ENCODE measurements at places on chromosomes 2 and 18.

DNA sequence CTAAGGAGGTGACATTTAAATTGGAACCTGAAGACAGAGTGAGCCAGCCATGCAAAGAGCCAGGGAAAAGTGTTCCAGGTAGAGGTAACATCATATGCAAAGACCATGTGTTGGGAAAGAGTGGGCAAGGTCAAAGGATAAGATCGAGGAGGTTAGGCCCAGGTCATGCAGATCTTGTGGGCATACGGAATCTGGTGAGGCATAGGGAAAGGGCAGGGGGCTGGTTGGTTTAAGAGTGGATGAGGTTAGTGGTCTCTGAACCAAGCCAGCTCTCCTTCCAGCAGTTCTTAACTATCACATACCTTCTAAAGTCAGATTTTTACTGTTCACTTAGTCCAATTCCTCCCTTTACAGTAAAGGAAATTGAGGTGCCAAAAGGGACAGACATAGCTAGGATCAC, 3.0 kb downstream of the ANKRD53 start:
- DNase-seq, result no peak

DNA sequence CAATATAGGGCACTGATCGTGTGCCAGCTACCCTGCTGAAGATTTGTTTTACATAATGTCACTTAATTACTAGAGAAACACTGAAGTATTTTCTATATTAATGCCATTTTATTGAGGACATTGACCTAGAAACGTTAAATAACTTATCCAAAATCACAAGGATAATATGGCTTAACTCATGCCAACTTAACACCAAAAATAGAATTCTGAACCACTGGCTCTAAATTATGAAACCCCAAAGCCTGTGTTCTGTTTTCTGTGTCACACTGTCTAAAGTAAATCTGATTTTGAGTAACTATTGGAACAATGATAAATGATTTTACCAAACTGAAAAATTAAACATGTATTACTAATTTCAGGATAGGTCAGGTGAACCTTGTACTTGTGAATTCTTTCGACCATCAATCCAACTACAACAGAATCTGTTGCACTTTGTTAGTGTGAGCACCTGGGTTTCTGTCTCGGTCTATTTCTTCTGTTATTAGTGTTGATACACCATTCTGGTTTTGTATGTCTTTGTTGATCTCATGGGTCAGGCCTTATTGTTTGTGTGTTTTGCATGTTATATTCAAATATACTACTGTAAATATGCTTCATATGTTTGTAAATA, 48.2 kb upstream of the CCDC141 start:
- DNase-seq, result no peak

DNA sequence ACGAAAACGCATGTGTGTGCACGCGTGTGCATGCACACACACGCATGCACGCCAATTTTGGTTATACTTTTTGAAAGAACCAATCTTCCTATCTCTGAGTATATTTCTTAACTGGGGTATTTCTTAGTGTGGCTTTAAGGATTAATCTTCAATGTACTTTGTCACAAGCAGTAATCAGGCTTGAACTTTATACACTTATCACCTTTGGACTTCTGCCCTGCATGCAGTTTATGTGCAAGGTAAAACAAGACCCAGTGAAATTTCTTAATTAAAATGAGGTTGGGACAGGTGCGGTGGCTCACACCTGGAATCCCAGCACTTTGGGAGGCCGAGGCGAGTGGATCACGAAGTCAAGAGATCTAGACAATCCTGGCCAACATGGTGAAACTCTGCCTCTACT, 85.3 kb downstream of the OSBPL6 start:
- no peak for DNase-seq

GRCh38 chr2:48527226-48527885, 2.6 kb upstream of the STON1 start:
- DNase-seq, result no peak

DNA sequence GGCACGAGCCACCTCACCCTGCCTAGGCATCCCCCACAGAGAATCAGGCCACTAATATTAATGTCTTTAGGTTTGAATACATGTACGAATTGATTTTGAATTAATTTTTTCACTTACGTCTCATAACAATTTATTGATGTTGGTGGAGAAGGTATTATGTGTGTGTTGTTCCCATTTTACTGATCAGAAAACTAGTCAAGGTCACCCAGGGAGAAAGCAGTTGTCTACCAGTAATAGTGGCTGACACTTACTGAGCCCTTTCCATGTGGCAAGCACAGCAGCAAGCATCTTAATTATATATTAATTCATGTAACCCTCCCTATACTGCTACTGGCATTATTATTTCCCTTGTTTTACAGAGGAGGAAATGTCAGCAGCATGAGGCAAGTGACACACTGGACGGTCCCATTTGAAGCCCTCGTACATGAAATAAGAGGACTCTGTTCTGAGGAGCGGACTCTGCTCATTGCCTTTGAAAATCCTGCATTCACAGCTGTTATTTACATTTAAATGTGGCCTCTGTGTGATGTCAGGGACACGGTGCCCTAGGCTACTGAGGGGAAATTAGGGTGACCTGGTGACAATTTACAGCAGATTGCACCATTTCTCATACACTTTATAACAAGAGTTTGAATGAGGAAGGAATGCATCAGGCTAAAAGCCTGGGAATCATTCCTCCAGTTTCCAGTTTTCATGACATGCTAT, 30.9 kb upstream of the KCNE4 start:
- DNase-seq, result peak; percentile 29

GRCh38 chr2:46549166-46549844, 69.9 kb downstream of the TMEM247 start:
- DNase-seq, result peak; percentile 84

GRCh38 chr18:51164761-51165281, 32.7 kb downstream of the MEX3C start:
- no peak for DNase-seq

- no peak for DNase-seq
Measured at GRCh38 chr18:59941331-59941730, 41.5 kb downstream of the PMAIP1 start.

DNA sequence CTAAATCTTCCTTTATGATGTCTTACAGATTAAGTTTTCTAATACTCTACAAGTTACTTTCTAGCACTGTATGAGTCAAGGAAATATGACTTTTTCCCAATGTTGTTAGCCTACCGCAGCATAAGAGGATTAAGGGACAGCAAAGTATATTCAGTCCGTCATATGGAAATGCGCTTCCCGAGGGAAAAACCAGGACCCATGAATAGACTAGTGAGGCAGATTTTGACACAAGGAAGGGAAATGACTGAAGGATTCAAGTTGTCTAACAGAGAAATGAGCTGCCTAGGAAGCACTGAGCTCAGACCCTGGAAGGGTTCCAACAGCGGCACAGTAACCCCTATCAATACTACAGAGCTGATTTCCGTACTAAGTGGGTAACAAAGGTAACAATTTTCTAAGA, 12.0 kb downstream of the SEPTIN10 start:
- DNase-seq, result no peak

GRCh38 chr2:97693476-97693875, 19.9 kb upstream of the ZAP70 start:
- DNase-seq, result no peak

DNA sequence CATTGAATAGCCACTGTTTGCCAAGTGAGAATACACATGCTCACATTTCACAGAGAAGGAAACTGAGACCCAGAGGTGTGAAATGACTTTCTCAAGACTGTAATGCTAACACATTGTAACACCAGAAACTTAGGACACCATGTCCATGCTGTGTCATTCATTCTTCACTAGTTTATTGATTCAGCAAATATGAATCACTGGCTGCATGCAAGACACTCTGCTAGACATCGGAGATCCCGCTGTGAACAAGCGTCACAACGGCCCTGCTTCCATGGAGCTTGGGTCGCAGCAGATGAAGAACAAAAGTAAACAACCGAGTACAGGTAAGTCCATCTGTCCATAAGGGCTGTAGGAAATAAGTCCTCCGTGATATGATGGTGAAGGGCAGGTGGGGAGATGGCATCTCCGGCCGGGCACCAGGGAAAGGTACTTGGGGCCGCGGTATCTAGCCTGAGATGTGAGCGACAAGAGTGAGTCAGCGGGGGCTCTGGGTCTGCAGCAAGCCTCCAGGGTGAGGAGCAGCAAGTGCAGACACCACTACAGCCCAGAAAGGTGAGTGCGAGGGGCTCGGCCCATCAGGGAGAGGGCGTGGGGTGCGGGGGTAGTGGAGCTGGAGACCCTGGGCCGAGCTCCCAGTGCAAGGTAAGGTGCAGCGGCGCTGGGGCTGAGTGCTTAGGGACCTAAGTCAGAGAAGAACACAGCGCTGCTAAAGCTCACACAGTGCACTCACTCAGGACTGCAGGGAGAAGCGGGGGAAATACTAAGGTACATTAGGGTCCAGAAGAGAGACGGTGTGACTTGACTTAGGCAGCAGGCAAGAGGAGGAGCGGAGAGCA, 391.2 kb downstream of the FBXO15 start:
- no peak for DNase-seq

DNA sequence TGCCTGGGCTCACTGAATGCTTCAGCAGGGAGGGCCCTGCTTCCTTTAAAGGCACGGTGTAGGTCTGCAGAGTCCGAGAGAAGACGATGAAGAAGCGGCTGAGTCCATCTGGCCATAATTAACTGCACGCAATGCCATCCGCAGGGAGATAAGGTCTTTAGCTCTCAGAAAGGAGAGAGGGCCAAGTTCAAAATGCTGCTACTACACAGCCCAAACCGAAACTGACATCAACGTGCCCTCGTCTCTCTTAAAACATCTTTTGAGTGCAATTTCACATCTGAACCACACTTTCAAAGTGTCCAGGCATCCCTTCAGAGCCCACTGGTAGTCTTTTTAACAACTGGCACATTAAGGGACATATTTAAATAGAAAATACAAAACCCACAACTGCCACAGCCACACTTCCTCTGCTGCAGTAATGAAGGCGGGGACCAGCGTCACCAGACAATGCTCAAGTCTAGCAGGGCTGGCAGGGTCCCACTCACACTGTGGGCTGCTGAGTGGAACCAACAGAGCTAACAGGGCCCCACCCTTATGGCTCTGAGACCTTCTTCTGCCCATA, 35.8 kb downstream of the ST3GAL5 start:
- DNase-seq, result no peak

GRCh38 chr2:187985923-187986322, 305.8 kb upstream of the GULP1 start:
- DNase-seq, result no peak

DNA sequence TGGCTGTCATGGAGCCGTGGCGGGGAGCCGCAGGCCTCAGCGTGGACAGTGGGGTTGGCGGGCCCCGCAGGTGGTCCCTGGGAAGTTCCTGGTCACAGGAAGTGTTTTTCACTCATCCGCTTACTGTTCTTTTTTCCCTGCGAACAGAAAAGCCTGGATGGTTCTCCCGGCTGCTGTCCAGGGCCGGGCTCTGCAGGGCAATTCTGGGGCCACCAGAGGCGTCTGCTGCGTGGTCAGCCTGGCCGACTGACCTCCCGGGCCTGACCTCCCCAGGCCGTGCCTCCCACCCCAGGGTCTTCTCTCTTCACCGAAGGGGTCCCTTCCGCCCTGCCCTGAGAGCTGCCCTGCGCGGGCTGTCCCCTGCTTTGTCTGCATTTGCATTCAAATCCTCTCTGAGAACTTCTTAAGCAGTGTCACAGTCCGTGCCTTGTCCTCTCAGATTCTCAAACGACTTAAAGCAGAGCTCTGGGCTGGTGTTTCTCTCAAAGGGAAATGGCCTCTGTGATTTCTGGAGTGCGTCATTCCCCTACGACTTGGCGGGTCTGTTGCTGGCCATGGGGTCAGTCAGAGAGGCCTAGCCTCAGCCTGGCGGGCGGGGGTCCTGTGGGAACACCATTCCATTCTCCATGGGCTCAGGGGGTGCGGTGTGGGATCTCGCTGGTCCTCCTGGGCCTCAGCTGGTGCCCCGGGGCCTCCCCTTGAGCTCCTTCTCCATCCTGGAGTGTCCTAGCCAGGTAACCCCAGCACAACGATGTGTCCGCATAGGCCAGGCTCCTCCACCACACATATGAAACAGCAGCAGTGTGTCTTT, 38.3 kb downstream of the KLHL29 start:
- DNase-seq, result peak; percentile 56

DNA sequence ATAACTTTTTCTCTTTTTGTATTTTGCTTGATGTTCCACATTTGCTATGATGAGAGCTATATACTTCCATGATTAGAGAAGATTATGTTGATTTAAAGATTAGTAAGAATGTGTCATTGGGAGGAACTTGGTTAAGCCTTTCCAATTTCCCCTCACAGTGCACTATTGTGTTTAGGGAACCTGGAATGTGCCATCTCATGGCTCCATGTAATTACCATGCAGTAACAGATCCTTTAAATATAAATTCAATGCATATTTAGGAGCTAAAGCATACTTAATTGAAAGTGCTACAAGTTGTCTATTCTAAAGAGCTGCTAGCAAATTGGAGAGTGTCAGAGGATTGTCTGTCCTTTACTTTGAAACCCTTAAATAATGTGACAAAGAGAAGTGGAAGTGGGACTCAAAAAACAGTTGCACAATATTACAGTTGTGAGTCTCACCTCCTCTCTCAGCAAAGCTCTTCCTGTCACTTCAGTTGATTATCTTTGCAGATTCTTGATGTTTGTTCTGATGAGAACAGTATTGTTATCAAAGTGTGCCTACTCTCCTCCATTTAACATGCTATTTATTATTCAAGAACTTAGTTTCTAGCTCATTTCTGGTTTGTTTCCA, 1162.7 kb upstream of the ZEB2 start:
- no peak for DNase-seq

- no peak for DNase-seq
Measured at GRCh38 chr2:42195559-42195958, 26.4 kb downstream of the EML4 start.

GRCh38 chr18:74902147-74902455, 304.4 kb downstream of the ZNF407 start:
- no peak for DNase-seq

DNA sequence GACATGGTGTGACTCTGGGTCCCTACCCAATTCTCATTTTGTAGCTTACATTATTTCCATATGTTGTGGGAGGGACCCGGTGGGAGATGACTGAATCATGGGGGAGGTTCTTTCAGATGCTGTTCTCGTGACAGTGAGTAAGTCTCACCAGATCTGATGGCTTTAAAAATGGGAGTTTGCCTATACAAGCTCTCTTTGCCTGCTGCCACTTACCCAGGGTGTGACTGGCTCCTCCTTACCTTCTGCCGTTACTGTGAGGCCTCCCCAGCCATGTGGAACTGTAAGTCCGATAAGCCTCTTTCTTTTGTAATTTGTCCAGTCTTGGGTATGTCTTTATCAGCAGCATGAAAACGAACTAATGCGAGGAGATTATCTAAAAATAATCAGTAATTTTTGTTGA, 1683.2 kb upstream of the SLC39A10 start:
- DNase-seq, result no peak

- no peak for DNase-seq
Measured at GRCh38 chr2:199431746-199432213, 26.0 kb downstream of the SATB2 start.

DNA sequence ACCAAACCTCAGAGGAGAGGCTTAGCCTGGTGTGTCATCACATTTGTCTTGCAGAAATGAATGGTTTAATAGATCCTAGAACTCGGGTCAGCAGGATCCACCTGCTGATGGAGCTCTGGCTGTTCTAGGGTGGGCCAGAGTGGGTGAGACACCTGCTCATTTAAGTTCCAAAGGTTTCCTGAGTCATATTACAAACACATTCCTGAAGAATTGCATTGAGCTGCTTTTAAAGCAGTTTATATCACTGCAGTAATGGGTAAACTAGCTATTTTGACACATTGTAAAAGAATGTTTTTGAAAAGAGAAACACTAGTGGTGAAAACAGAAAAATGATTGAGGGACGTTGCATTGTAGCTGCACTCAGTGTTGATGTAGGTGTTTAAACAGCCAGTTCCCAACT, 175.3 kb upstream of the TCF4 start:
- DNase-seq, result no peak

Data from vagina (tissue), 2 donors.